ENCODE measurements at places on chromosomes 3 and 15.

- no peak for DNase-seq
These were observed 135.5 kb upstream of the PTX3 start for GRCh38 chr3:157300981-157301663.

- DNase-seq: no peak
These were observed 9.1 kb downstream of the MCTP2 start for GRCh38 chr15:94240480-94240879.

DNA sequence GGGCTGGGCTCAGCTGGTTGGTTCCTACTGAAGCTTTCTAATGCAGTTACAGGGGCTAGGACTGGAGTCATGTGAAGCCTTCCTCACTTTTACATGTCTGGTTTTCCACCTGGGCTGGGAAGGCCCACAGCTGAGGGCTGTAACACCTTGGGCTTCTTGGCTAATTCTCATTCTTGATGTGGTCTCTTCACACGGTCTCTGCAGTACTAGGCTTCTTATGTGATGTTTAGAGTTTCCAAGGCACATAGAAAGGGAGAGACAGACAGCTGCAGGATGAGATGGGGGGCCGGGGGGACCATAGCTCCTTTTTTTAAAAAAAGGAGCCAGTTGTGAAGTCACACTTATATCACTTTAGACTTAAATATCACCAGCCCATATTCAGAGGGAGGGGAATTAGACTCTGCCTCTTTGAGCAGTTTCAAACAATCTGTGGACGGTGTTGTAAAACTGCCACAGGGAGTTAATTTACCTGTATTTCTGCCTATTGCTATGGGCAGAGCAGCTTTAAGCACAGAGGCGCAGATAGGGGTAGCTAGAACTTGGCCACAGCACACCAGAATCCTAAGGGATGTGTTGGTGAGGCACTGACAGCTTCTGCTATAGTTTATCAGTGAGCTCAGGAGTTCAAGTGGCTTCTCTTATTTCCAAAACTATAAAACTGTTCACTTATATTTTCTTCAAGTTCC lies 46.7 kb downstream of the NKIRAS1 start:
- DNase-seq: no peak

DNA sequence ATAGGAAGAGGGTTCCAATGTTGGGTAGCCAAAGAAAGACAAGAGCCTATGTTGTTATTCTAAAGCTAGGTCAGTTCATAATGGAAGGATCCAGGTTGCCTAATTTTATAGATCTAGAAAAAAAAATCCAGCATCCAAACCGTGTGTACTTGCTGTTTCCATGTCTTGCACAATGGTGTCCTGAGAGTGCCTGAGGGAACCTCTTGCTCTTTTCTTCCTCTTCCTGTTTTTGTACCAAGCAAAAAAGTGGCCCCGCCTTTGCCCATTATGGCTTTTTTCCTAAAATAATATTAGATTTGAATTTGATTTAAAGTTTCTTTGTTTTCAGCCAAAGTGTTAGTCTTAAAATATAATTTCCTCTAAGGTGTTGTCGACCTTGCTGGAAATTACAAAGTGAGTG lies 224.4 kb downstream of the RYR3 start:
- DNase-seq: no peak

DNA sequence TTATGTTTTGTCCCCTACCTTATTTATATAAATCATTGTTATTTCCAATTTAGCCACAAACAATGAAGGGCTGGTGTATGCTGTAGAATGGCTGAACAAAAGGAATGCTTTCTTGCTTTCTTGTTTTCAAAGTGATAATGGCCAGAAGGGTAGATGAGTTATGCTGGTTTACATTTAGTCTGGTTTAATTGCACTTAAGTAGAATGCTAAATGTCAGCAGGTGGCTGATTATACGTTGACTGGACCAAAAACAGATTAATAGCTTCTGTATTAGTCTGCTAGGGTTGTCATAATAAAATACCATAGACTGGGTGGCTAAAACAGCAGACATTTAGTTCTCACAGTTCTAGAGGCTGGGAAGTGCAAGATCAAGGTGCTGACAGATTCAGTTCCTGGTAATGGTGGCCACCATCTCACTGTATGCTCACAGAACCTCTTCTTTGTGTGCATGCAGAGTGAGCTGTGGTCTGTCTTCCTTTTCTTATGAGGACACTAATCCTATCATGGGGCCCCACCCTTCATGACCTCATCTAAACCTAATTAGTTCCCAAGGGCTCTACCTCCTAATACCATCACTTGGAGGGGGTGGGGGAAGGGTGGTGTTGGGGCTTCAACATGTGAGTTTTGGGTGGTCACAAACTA lies 17.1 kb upstream of the XIRP1 start:
- DNase-seq: no peak

DNA sequence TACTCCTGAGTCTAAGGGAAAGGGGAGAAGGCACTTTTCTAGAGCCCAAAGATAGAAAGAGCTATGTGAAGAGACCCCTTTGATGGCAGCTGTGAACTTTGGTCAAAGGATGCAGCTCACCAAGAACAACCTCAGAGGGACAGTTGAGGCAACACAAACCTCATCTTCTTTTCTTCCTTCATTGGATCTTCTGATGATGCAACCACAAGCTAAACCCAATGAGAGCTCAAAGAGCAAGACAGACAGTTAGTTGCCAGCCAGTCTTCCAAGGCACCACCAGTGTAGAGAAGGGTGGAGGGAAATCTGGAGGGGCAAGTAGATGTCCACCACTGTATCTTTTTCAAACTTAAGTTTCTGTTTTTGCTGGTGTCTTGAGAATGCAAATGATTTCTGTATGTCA lies 10.4 kb upstream of the MNS1 start:
- no peak for DNase-seq

DNA sequence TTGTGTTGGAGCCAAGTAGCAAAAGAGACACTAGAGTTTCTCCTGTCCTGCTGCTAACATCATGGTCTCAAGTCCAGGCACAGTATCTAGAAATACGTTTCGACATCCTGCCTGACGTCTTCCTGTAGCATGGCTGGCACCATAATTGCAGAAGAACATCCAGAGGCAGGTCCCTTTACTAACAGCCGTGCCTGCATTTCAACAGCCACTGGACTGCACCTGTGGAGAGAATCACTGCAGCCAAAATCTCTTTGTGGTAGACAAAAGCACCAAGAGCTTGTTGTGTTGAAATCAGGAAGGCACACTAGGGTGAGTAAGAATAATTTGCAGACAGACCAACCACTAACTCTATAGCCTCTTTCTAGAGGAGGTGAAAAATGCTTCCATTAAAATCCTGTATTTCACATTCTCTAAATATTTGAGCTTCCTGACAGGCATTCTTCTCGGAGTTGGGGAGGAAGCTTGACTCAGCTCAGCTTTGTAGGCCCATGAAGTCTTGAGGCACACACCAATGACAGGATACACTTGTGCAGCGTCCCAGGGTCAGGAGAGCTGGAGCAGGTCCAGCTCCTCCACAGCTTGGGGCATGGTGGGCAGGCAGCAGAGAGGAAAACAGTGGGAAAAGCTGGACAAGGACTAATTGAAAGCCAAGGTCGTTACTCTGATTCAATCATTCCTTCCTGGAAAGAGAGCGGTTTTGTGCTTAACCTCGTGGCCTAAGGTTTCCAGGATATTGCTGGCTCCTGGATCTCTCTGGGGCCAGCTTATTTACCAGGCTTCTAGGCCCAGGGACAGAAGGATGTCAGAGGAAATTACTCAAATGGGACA lies 244.9 kb downstream of the FAM43A start:
- peak; percentile 21 for DNase-seq

GRCh38 chr3:53187430-53187829 lies 26.4 kb downstream of the PRKCD start:
- no peak for DNase-seq

- DNase-seq: no peak
These were observed 202.8 kb downstream of the PLCL2 start for GRCh38 chr3:17087509-17087908.

GRCh38 chr3:143970773-143971358 lies 757 bp upstream of the DIPK2A start:
- peak; percentile 80 for DNase-seq

GRCh38 chr3:125643172-125643571 lies 47.9 kb upstream of the OSBPL11 start:
- DNase-seq: no peak

DNA sequence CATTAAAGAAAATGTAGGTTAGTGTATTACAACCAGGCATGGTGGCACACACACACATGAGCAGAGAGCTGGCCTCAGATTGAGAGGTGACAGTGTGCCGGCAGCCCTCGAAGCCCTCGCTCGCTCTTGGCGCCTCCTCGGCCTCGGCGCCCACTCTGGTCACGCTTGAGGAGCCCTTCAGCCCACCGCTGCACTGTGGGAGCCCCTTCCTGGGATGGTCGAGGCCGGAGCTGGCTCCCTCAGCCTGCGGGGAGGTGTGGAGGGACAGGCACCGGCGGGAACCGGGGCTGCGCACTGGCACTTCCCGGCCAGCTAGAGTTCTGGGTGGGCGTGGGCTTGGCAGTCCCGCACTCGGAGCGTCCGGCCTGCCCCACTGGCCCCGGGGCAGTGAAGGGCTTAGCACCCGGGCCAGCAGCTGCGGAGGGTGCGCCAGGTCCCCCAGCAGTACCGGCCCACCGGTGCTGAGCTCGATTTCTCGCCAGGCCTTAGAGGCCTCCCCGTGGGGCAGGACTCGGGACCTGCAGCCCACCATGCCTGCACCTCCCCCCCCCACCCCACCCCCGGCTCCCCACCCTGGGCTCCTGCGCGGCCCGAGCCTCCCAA lies 80.4 kb upstream of the TMEM158 start:
- DNase-seq: no peak

DNA sequence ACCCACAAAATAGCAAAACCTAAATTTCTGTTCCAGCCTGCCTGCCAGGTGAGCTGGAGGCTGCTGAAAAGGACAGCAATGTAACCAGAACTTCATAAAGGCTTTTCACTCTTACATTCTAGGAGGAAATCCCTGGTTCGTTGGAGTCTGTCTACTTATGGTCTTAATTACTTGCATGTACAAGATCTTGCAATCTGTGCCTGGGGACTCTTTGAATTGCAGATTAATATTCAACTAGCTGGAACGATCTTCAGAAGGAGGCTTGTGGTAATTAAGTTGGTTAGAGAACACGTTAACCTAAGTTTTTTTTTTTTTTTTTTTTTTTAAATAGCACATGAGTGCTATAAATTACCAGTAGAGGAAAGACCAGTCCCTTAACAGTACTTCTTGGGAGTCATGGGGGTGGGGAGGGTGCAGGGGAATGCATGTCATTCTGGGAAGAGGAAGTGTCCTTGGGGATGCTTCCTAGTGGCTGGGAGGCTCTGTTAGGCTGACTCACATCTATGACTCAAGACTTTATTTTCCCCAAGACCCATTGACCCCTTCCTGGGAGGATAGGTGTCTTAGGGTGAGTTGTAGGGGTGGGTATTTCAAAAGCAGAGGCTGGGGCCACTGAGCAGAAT lies 139.8 kb downstream of the RAB11A start:
- DNase-seq: no peak

DNA sequence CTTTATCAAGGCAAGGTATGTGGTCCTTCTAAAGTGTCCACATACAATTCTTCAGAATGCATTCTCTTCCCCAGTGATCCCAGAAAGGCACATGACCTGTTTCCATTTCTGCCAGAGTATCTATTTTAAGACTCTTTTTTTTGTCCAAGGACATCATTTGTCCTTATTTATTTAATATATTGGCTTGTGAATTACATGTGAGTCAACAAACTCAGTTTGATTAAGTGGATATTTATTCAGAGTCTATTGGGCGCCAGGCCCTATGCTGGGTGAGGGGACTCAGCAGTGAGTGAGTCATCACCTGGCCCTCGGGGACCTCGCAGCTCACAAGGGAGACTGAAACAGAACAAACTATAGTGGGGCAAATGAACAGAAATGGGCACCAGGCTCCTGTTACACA lies 136.8 kb downstream of the SNRK start:
- peak; percentile 62 for DNase-seq

GRCh38 chr3:142732066-142732465 lies 8.2 kb downstream of the TRPC1 start:
- DNase-seq: no peak

DNA sequence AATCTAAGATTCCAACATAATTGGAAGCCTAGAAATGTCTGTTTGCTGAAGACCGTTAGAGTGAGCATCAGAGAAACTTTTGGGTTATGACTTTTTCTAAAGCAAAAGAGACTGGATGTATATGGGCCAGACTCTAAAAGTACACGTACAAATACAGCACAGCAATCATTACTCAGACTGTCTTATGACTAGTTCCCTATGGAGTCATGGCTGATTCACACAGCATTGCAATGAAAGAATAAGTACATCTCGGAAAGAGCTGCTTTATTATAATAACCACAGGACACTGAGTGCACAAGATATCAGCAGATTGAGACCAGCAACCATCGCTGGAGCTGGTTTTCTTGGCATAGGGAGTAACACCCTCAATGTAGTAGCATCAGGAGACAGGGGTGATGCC lies 618.6 kb downstream of the NLGN1 start:
- DNase-seq: no peak

- no peak for DNase-seq
These were observed 39.7 kb downstream of the RAD54L2 start for GRCh38 chr3:51578238-51578637.

- no peak for DNase-seq
These were observed 945.7 kb downstream of the SQOR start for GRCh38 chr15:46580487-46580886.

DNA sequence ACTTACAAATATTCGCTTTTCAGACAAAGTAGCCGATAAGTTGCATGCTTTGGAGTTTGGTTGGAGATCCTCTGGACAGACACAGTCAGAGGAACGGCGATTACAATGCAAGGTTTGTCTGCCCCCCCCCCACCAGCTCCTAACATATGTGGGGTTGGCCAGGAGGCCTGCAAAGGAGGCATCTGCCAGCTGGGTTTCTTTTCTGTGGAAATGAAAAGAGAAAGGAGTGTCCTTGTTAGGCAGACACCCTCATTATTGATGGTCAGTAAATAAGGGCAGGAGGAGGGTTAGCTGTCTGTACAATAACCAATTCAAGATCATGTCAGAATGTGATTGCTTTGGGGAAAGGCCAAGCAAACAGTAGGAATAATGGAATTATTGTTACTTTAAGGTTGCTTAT lies 49.1 kb downstream of the TLNRD1 start:
- no peak for DNase-seq

GRCh38 chr3:136621628-136622027 lies 130.6 kb downstream of the STAG1 start:
- no peak for DNase-seq

DNA sequence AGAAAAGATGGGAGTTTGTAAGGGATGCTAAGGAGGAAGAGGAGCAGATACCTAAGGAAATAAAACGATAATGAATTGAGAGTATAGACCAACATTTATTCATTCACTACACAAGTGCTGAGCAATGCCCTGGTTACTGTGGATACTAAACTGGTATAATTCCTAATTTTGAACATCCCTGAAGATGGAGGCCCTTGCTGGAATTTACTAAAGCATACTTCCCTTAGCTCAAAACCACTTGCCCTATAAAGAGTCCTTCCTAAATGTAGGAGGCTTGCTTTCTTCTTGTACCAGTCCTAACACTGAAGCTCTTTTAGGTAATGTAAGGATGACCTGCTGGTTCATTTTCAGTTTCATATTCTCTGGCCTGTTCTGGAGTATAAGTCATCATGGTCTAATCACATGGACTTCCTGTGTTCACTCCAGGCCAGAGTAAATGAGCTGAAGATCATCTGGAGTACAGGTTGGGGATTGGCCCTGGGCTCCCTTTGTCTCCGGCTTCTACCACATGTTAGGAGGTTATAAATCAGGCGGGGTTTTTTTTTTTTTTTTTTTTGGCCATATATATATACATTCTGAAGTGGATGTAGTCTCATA lies 40.1 kb upstream of the MTMR10 start:
- DNase-seq: no peak

GRCh38 chr3:39189959-39190269 lies 2.5 kb downstream of the XIRP1 start:
- DNase-seq: peak; percentile 45
